HEK293T (cell line): ENCODE measurements at places on chromosomes 1 and 21.

- no peak for DNase-seq
Measured at GRCh38 chr21:20086508-20086907, 911.7 kb upstream of the NCAM2 start.

GRCh38 chr1:1875932-1876331 is 15.0 kb downstream of the GNB1 start:
- DNase-seq: no peak

GRCh38 chr1:97909266-97909665 is 11.6 kb downstream of the DPYD start:
- DNase-seq: no peak

DNA sequence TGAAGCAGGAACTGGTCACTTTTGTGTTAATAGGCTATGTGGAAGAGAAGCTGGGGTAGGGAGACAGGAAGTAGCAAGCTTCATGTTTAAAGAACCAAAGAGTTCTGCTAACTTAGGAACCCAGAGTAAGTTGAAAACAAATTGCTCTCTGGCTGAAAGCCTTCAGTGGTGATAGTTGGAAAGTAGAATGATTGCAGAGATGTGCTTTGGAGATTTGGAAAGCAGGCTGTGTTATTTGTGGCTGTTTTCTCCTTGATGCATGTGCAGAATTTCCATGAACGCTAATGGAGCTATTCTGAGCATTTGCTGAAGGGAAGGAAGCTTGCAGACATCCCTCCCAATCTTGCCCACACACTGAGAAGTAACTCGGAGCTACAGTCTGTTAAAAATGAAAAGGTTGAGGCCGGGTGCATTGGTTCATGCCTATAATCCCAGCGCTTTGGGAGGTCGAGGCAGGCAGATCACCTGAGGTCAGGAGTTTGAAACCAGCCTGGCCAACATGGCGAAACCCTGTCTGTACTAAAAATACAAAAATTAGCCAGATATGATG is 45.7 kb downstream of the TCEANC2 start:
- no peak for DNase-seq

DNA sequence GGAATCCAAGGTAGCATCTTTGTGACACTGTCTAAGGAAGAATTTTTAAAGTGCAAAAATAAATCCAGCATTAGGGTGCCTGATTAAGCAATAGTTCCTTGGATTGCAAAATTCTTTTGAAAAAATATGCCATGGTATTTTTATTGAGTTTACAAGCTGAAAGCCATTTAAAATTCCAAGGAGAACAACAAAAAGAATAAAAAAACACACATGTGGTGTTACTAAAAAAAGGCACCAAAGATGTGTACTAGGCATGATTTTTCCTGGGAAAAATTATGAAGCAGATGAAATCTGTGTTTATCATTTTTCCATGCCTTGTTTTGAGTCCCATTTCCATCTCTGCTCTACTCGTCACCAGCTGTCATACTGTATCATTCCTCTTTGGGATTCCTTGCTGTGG is 157.0 kb upstream of the ZNHIT6 start:
- DNase-seq: no peak

- DNase-seq: no peak
Measured at GRCh38 chr1:24540906-24541710, 14.8 kb upstream of the NCMAP start.

DNA sequence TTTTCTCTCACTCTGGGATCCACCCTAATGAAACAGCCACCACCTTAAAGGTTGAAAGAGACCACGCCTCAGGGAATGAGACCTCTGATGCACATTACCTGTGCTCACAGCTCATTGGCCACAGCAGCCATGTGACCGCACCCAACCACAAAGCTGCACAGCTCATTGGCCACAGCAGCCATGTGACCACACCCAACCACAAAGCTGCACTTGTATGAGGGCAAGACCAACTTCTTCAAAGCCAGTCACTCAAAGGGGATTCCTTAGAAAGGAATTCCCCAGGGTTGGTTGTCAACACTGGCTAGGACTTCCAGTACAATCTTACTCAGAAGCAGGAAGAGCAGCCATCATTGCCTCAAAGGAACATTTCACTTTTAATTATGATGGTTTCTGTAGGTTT is 43.6 kb upstream of the PDE9A start:
- DNase-seq: no peak

DNA sequence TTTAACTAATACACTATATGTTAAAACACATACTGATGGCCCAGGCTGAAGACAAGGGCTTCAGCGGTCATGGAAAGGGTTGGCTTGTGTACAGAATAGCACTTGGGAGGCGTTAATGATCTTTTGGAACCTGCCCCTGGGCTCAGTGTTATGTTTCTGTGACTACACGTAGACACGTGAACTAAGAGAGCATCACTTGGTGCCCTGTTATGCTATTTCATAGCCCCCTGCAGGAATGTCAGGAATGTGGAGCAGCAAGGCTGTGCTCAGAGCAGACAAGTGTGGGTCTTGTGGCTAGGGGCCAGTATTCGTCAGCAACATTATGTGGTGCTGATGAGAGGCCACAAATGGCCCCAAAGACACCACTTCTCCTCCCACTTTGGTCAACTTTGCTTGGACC is 132.4 kb downstream of the MAP3K21 start:
- no peak for DNase-seq

DNA sequence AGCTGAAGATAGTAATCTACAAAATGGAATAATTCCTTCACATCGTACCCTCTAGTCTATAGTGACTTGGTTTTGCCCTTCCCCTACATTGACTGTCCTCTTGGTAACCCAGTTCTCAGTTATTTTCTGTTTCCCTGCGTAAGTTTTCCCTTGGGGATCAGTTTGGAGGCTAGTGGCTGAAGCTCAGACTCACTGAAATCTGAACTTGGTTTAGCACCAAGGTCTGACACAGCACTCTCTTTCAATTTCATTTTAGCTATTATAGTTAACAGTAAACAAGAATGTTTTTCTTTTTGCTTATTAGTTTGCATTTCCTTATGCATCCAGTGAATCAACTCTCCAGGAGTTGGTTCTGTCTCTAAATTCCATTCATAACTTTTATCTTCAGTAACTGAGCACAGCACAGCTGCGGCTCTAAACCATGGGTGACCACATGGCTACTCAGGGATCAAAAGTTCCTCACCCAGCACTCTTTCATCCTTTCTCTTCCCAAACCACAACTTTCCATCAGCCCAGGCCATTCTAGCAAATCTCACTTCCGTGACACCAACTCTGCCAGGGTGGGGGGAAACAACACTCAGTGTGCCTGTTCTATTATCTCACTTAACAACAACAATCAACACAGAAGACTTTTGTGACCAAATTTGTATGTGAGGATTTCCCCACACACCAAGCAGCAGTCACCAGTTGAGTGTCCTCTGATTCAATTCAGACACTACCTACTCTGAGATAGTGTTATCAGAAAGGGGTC is 17.6 kb upstream of the IFI6 start:
- no peak for DNase-seq

GRCh38 chr1:147124266-147124665 is 48.0 kb downstream of the PRKAB2 start:
- no peak for DNase-seq

- no peak for DNase-seq
Measured at GRCh38 chr1:231103961-231104360, 57.9 kb upstream of the TRIM67 start.

DNA sequence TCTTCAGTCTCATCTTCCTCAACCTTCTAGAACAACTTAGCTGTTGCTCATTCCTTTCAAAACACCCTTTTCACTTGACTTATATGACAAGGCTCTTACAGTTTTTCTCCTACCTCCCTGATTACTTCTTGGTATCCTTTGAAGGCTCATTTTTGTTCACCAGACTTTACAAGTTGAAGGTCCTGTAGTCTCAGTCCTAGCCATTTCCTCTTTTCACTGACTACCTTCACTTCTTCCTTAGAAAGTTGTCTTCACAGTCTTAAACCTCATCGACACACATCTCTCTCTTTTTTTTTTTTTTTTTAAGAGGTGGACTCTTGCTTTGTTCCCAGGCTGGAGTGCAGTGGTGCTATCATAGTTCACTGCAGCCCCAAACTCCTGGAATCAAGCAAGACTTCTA is 6.6 kb upstream of the TP53BP2 start:
- DNase-seq: no peak

DNA sequence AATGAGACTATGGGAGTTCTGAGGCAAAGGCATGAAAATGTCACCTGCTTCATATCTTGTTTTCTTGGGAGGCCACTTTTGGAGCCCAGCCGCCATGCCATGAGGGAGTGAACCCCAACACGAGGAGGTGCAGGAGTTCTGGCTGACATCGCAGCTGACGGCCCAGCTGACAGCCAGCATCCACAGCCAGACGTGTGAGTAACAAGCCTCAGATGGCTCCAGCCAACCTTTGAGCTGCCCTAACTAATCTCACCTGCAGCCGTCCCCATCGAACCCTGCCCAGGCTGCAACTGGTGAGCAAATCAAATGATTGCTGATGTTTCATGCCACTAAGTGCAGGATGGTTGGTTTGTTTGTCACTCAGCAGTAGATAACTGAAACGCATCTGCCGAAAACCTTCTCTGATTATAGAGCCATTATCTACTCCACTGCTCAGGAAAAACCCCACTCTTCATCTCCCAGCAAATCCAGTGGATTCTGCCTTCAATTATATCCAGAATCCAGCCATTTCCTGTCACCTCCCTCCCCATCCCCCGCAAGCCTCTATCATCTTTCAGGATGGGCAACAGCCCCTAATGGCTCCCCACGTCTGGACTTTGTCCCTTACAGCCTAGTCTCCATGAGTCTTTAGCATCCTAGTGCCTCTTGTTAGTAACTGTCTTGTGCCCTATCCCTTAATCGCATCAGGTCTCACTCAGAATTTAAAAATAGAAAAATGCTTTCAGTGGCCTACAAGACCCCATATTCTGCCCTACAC is 18.5 kb upstream of the RAB4A start:
- no peak for DNase-seq

DNA sequence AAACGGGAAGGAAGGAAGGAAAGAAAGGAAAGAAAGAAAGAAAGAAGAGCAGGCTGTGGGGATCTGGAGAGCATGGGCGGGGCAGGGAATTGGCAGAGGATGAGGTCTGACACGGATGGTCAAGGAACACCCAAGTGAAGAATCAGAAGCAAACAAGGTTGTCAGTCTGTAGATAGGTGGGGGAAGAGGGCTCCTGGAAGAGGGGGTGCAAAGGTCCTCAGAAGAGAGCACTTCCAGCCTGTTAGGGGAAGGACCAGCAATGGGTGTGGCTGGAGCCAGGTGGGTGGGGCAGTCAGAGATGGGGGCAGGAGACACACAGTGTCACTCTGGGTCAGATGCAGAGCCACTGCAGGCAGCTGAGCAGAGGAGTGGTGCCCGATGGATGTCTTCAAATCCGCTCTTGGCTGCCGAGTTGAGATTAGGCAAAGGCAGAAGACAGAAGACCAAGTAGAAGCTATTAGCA is 11.0 kb upstream of the PLA2G2C start:
- DNase-seq: no peak

DNA sequence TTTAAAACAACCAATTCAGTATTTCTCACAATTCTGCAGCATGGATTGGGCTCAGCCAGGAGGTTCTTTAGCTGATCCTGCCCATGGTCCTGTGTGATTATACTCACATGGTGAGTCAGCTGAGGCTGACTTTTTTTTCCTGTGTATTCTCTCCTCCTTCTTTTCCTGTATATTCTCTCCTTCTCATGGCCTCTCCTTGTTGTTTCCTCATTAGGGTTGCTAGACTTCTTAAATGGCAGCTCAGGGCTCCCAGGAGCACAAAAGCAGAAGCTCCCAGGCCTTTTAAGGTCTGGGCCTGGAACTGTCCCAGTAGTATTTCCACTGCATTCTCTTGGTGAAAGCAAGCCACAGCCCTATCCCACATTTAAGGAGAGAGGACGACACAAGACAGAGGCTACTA is 26.8 kb downstream of the VANGL1 start:
- DNase-seq: no peak

DNA sequence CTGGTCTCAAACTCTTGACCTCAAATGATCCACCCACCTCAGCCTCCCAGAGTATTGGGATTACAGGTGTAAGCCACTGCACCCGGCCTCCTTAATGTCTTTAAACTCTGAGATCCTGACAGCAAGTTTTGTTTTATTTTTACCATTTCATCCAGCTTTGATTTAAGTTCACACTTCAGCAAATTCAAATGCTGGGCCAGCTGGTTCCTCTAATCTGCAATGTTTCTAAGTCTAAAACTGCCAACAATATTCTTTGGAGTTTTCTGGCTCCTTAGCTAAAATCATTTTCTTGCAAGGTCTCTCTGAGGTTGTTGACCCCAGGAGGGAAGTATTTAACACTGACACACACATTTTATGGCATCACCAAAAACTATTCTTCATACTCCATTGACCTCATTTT is 72.0 kb upstream of the COL24A1 start:
- no peak for DNase-seq

DNA sequence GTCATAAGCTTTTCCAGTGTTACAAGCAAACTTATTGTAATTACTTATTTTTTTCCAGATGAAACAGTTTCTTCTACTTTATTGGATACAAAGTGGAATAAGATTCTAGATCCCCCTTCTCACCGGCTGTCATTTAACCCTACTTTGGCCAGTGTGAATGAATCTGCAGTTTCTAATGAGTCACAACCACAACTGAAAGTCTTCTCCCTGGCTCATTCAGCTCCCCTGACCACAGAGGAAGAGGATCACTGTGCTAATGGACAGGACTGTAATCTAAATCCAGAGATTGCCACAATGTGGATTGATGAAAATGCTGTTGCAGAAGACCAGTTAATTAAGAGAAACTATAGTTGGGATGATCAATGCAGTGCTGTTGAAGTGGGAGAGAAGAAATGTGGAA is 95.5 kb downstream of the ZFYVE9 start:
- no peak for DNase-seq

GRCh38 chr1:231814021-231814420 is 187.4 kb downstream of the DISC1 start:
- DNase-seq: no peak

DNA sequence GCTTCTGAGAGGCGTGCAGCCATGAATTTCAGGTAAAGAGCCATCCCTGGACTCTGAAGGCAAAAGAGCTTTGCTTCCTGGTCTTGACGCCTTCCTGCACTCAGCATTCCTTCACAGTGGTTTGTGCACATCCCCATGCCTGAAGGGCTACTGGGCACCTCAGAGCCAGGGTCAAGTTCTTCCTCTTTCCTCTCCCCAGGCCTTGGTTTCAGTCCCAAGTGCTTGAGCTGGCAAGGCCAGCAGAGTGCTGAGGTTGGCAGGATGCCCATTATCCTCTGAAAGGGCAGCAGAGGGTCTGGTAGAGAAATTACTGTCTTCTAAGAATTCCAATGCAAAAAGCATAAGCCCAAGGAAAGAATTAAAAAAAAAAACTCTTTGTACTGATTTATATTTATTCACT is 1064.9 kb downstream of the TTLL7 start:
- DNase-seq: no peak

- DNase-seq: no peak
Measured at GRCh38 chr1:98688110-98688739, 26.7 kb downstream of the SNX7 start.

DNA sequence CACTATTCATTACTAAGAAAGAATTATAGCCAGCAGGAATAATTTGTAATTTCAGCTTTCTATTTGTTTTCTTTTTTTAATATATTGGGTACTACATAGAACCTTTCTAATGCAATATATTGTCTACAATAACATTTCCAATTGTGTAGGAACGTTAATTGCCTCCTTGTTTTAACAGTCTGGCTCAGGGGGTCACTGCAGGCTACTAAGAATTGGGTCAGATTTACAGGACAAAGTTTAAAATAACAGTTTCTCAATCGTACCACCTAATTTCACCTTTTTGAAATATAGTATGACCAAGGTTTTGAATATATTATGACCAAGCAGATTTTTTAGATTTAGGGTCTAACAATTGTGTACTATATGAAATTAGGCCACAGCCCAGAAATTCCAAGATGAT is 2.4 kb downstream of the CFH start:
- no peak for DNase-seq
